ENCODE measurements at places on chromosomes 3 and 15.
A peak's percentile ranks its signal among the peaks of the same experiment; 100 is the strongest.

DNA sequence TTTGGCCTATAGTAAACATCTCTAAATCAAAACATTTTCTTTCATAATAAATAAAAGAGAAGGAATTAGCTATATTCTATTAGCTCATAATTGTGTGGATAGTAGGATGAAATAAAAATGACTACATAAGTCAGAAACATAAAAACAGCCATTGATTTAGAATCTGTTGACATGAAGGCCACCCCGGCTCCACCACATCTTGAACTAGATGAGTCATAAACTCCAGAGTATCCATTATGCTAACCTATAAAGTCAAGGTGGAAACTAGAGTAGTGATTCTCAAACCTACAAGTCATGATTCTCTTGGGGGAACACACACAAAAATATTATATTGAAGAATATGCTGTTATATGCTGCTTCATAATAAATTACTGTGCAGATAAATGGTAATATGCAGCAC lies 831.0 kb downstream of the TUSC7 start:
- DNase-seq, result no peak

GRCh38 chr15:81030301-81030750 lies 29.6 kb downstream of the TLNRD1 start:
- DNase-seq, result no peak

GRCh38 chr3:32733631-32734229 lies 48.7 kb downstream of the CNOT10 start:
- DNase-seq, result no peak

- no peak for DNase-seq
Observed at GRCh38 chr3:69353088-69353478, 32.8 kb downstream of the FRMD4B start.

DNA sequence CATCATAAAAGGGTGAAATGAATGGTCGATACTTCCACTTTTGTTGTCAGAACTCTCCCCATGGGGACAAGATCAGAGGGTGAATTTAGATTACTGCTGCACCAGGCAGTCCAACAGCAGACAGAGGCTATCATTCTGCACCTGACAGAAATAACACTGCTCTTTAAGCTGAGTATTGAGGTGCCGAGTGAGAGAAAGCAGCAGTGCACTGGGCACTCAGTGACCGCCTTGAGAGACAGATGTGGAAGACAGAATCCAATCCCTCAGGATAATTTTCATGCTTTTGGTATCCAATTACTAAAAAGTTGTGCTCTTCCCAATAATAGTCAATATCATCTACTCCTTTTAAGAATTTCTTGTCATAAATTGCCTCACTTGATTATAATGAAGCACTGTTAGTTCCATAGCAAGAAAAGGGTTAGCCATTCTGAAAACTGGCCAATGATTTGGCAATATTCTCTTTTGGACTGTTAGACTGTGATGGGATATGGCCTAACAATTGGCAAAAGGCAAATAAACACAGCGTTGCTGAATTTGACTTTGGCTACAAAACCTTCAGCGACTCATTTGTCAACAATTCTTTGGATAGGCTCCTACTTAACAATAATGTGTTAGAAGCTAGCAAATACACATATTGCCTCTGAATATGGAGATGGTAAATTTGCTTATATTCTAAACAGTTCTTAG lies 5.5 kb downstream of the FGF7 start:
- no peak for DNase-seq

GRCh38 chr3:60226912-60227311 lies 1024.3 kb downstream of the FHIT start:
- DNase-seq, result no peak

DNA sequence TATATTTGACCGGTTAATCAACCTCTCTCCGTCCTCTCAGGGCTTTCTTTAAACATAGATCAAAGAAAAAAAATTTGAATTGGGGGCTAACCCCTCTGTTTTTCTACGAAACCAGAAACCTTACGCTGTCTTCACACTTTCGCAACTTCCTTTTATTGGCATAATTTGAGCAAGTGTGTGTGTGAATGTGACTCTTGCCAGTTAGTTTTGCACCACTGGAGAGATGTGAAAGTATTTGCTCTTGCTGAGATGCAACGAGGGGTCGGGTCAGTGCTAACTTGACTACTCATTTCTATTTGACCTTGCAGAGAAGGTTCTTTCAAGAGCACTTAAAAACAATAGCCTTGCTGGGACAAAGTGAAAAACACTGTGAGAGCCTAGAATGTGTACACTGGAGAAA lies 81.2 kb downstream of the FAM43A start:
- DNase-seq, result peak; percentile 29
